ENCODE measurements at places on chromosomes 3 and 15. TPM values are rescaled to one million over a fixed set of nuclear protein-coding genes. Genes with fewer than 3 reads are reported as not detected.

DPPA2 gene
- not detected for total RNA-seq

MYEF2 gene
- 13.2 TPM for total RNA-seq

CCDC54 gene
- not detected for total RNA-seq

CEMIP gene
- 1.7 TPM for total RNA-seq

GOLGA6D gene
- not detected for total RNA-seq

IGF2BP2 gene
- total RNA-seq: 48.1 TPM

HRG gene
- total RNA-seq: not detected

NANOGP8 gene
- not detected for total RNA-seq

TCF12 gene
- 82.8 TPM for total RNA-seq

SCN11A gene
- total RNA-seq: 0.12 TPM

LRTM1 gene
- total RNA-seq: not detected

MYH15 gene
- total RNA-seq: 0.31 TPM

SOX2 gene
- 0.42 TPM for total RNA-seq

FHIT gene
- 17.2 TPM for total RNA-seq

ISLR gene
- 4.8 TPM for total RNA-seq

CLDN16 gene
- 0.09 TPM for total RNA-seq

SCAANT1 gene
- not detected for total RNA-seq

CLDN11 gene
- 4.3 TPM for total RNA-seq

MYL3 gene
- 0.47 TPM for total RNA-seq

TADA3 gene
- total RNA-seq: 54.1 TPM

SLC38A3 gene
- not detected for total RNA-seq

RAB43 gene
- 30.4 TPM for total RNA-seq

VPS39 gene
- 56.0 TPM for total RNA-seq

PLA1A gene
- 1.9 TPM for total RNA-seq

CHRNB4 gene
- not detected for total RNA-seq

VIPR1 gene
- total RNA-seq: 128 TPM

CSK gene
- total RNA-seq: 96.9 TPM

GPR27 gene
- 0.49 TPM for total RNA-seq

CYP1A1 gene
- total RNA-seq: not detected

LOXL1 gene
- 2.5 TPM for total RNA-seq

DNAH12 gene
- 0.17 TPM for total RNA-seq

RPS27L gene
- total RNA-seq: 239 TPM

SPTSSB gene
- total RNA-seq: 0.98 TPM

ZPLD1 gene
- not detected for total RNA-seq

SKOR1 gene
- total RNA-seq: 0.49 TPM

CFAP91 gene
- total RNA-seq: 0.52 TPM

MEX3B gene
- total RNA-seq: 0.27 TPM
